ENCODE measurements at places on chromosomes 11 and 22. TPM values are rescaled to one million over a fixed set of nuclear protein-coding genes. Genes with fewer than 3 reads are reported as not detected.

RTN4R gene
- 0.76 TPM for total RNA-seq

OR9I1 gene
- total RNA-seq, result not detected

NPTXR gene
- 7.8 TPM for total RNA-seq

CELSR1 gene
- 2.0 TPM for total RNA-seq

UBQLN3 gene
- total RNA-seq, result 0.10 TPM

SCUBE1 gene
- not detected for total RNA-seq

EMID1 gene
- total RNA-seq, result not detected

RNF121 gene
- 49.9 TPM for total RNA-seq

UVRAG gene
- total RNA-seq, result 22.4 TPM

SYCE3 gene
- total RNA-seq, result not detected

LDHAL6A gene
- not detected for total RNA-seq

ZNF280B gene
- total RNA-seq, result 0.13 TPM

TP53I11 gene
- total RNA-seq, result 55.1 TPM

CALCB gene
- not detected for total RNA-seq

ABCC8 gene
- not detected for total RNA-seq

RFPL1 gene
- not detected for total RNA-seq

TMEM191B gene
- 0.91 TPM for total RNA-seq

NFAM1 gene
- 0.07 TPM for total RNA-seq

FREY1 gene
- total RNA-seq, result 1.5 TPM

MRGPRF gene
- total RNA-seq, result 65.7 TPM

HBB gene
- not detected for total RNA-seq

GDPD4 gene
- total RNA-seq, result not detected

POU2F3 gene
- 0.03 TPM for total RNA-seq

FGF19 gene
- not detected for total RNA-seq

HDHD5 gene
- total RNA-seq, result 27.9 TPM

OMP gene
- total RNA-seq, result 0.98 TPM

MMP7 gene
- total RNA-seq, result not detected

OPCML gene
- total RNA-seq, result 0.65 TPM

PACSIN3 gene
- total RNA-seq, result 18.2 TPM

VSIG10L2 gene
- total RNA-seq, result not detected

KIF18A gene
- total RNA-seq, result 6.8 TPM

OR10AG1 gene
- not detected for total RNA-seq

SOX10 gene
- not detected for total RNA-seq
